ENCODE measurements at places on chromosomes 11 and 22. TPM values are rescaled to one million over a fixed set of nuclear protein-coding genes. Genes with fewer than 3 reads are reported as not detected.

Gene WNT11
- 18.2 TPM for total RNA-seq

DNA sequence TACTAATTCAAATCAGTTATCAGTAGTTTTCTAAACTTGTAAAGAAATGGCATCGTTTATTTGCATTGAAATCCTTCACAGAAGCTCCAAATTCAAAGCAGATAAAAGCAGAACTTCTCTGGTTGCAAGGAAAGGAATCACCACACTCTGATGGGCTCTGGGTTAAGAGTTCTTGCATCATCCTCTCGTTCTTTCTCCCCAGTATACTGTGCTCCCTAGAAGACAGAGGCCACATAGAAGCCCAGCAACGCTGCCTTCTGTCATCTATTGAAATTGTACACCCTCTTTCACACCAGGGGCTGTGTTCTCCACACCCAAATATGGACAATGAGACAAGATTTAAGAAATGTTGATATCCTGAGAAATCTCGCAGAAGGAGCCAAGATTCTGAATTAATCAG lies 29.3 kb downstream of the FAT3 start:
- H3K4me1 ChIP-seq: peaks cover 24% of the 10 kb centered on the region
- peaks cover 3% of the 10 kb centered on the region for H3K36me3 ChIP-seq
- no peak overlapping the region for H3K4me3 ChIP-seq
- DNase-seq: no peak
- H3K27me3 ChIP-seq: no peaks in the 10 kb centered on the region

Gene ANO5
- total RNA-seq: 4.1 TPM

Gene SLC6A5
- total RNA-seq: not detected

Gene SPDYC
- not detected for total RNA-seq

DNA sequence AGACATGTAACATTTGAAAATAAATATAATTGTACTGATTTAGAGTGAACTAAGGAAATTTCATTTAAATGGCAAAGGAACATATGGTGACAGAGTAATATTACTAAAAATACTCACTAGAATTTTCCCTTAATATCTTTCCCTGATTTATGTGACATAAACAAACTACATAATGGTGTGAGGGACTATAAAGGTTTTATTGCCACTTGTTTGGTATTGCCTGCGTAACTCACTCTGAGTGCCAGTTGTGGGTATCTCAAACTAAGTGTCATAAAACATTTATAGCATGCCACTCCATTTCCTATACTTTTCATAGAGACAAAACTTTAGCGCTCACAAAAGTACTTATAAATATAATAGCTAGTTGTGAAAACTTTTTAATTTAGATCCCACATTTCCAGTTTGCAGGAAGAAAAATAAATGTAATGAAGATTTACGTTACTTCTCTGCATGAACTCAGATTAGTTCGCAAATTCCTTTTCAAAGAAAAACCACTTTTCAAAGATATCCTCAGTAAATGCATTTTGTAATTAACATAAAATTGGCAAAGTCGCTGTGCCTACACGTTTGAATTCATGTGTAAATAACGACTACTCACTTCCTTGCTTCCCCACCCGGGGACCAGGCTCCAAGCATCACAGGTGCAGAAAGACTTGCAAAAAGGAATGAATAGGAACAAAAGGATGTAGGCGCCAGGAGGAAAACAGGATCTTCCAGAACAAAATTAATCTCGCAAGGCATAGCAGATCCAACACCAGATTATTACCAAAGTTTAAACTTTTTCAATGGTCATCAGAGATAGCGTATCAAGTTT lies 1.6 kb upstream of the QSER1 start:
- peaks cover 5% of the 10 kb centered on the region for H3K36me3 ChIP-seq
- peak overlapping the region; percentile 97 for H3K4me3 ChIP-seq
- H3K27me3 ChIP-seq: peaks cover 6% of the 10 kb centered on the region
- no peak for DNase-seq
- H3K27ac ChIP-seq: peak overlapping the region; percentile 96

- no peak overlapping the region for H3K4me3 ChIP-seq
Observed at GRCh38 chr11:46134540-46134939, 13.3 kb upstream of the PHF21A start.

Gene NLRP14
- 0.12 TPM for total RNA-seq

GRCh38 chr11:36313750-36314433 lies 17.8 kb downstream of the PRR5L start:
- DNase-seq: no peak
- no peak overlapping the region for H3K4me3 ChIP-seq
- H3K27me3 ChIP-seq: peaks cover 4% of the 10 kb centered on the region
- peaks cover 7% of the 10 kb centered on the region for H3K4me1 ChIP-seq

Gene NXPE4
- total RNA-seq: not detected

DNA sequence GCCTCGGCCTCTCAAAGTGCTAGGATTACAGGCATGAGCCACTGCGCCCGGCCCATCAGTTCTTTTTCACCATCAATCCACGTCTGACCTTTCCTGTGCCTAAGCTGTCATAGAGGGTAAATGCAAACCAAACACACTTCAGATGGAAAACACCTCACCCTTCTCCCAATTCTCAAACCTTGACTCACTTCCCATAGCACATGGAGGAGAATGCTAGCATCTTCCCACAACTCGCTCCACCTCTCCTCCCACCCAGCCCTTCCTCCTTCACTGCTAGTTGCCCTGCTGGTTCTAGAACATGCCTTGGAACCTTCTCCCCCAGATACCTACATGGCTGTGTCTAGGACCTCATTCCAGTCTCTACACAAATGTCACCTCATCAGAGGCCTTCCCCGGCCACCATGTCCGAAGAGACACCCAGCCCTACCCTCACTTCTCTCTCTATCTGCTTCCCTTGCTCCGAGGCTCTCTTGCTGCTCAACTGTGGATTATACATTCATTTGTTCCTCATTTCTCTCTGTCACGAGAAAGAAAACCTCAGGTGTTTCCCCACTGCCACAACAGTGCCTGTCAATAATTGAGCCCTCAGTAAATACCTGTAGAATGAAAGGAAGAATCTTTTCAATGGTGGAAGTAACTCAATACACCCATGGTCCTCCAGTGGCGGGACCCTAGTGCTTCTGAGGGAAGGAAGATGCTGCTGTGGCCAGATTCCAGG lies 21.3 kb upstream of the NCF4 start:
- no peaks in the 10 kb centered on the region for H3K36me3 ChIP-seq
- H3K4me3 ChIP-seq: no peak overlapping the region
- no peaks in the 10 kb centered on the region for H3K4me1 ChIP-seq
- DNase-seq: no peak

Gene PRDM11
- total RNA-seq: 13.6 TPM

DNA sequence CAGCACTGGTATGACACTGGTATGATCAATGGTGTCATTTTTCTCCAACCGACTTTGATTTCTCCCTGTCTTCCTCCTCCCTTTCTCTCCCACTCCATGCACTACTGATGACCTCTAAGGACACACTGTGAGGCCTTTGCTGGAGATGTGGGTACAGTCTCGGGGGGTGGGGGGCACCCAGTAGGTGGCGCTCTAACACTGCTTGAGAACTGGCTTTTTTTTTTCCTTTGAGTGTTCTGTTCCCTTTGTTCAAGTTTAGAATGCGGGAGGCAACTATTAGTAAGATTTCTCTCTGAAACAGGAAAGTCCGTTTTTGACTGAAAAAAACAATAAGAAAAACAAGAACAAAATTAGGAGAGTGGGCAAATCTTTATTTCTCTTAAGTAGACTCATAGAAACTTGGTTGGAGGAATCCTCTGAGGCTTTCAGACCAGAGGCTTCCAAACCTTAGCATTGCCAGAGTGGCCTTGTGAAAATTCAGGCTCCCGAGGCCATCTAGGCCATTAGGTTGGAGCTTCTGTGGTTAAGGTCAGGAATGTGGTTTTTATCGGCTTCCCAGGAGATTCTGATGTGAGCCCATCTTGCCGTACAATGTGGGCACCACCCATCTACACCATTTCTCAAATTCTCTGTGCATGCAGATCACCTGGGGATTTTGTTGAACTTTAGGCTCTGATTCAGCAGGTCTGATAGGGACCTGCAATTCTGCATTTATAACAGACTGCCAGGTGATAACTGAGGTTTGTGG lies 43.2 kb downstream of the PANX1 start:
- H3K27me3 ChIP-seq: no peaks in the 10 kb centered on the region
- H3K36me3 ChIP-seq: peaks cover 35% of the 10 kb centered on the region
- DNase-seq: no peak

DNA sequence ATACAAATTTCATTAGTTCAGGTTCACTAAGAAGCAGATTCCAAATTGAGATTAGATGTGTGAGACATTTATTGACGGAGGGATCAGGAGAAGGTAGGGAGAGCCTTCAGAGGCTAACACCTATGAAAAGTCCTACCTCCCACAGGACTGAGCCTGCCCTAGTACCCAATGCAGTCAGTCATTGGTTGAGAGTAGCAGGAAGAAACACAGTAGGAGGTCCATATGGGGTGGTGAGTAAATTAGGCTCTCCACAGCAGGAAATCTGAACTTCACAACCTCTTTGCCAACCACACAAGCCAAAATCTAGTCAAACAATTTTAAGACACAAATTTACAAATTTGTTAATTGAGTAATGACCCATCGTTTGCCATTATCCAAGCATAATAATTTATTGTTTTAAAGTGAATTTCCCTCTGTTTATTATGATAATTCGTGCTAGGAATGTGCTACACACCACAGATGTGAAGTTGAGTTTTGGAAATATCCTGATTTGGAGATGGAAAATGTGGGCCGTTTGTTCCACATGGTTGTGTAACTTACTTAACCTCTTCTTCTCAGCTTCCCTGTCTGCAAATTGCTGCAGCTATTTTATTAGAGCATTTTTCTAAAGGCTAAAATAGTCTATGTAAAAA lies 542.1 kb downstream of the ETS1 start:
- no peaks in the 10 kb centered on the region for H3K36me3 ChIP-seq
- H3K27me3 ChIP-seq: no peaks in the 10 kb centered on the region
- no peak overlapping the region for H3K4me3 ChIP-seq
- no peak overlapping the region for H3K27ac ChIP-seq
- DNase-seq: no peak
- peaks cover 8% of the 10 kb centered on the region for H3K4me1 ChIP-seq

DNA sequence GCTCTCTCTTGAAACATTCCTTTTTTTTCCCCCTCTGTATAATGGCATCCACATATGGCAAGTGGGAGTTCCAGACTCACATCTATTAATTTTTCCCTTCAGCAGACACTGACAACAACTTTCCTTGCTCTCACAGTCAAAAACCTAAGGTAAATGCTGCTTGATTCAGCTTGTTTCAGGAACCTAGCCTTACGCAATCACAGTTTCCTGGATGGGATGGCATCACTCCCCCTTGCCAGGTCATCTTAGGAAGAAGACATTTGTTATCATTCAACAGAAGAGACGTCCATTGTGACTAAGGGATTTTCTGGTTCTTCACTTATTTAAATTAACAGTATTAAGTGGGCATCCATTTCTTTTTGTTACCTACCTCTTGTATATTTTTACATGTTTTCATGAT lies 112.0 kb upstream of the PDGFD start:
- H3K4me3 ChIP-seq: no peak overlapping the region
- no peak for DNase-seq
- H3K4me1 ChIP-seq: no peaks in the 10 kb centered on the region

- DNase-seq: no peak
- H3K27me3 ChIP-seq: peaks cover 11% of the 10 kb centered on the region
- H3K27ac ChIP-seq: peak overlapping the region; percentile 32
- peaks cover 35% of the 10 kb centered on the region for H3K4me1 ChIP-seq
Observed at GRCh38 chr11:130815097-130815802, 101.0 kb downstream of the SNX19 start.

Gene C11orf52
- 7.6 TPM for total RNA-seq

DNA sequence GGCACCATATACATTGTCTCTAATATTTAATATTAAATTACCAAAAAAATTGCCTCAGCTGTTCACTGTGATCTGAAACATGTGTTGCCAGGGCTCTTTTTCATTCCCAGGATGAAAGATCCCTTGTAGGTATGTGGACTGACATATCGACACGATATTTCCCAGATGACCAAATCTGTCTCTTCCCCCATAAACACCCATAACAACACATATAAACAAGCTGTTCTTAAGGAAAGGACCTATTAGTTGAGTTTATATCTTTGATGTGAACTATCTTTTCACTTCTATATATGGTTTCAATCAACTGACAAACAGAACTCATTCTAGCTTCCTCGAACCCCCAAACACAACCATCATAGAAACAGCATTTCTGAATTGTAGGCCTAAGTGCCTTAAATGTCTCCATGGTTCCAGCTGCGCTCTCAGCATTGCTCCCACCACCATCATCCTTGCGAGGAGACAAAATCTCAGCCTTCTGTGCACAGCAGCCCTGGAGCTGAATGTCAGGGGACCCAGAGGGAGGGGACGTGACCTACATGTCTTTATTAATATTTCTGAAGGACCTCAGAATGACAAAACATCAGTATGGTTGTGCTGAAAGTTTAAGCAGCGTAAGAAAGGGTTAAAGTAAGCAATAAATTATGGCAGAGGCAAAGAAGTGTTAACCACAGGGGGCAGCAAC lies 67.0 kb downstream of the ETS1 start:
- peak overlapping the region; percentile 84 for H3K4me3 ChIP-seq
- no peaks in the 10 kb centered on the region for H3K36me3 ChIP-seq
- peaks cover 16% of the 10 kb centered on the region for H3K27me3 ChIP-seq

DNA sequence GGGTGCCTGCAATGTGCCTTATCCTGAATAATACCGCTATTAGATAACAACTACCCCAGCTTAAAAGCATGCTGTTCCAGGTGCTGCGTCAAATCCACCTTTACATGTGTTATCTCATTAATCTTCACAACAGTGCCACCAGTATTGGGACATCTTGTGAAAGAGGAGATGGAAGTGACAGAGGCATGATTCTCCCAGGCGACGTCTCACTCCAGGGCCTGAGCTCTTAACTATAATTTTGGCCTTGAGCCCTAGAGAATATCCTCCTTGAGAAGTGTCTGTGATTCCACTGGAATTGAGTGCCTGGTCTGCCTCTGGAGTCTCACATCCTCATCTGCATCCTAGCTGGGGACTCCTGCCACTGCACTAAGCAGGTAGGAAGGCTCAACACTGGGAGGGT lies 43.8 kb downstream of the RPL27A start:
- H3K4me1 ChIP-seq: peaks cover 37% of the 10 kb centered on the region
- peaks cover 8% of the 10 kb centered on the region for H3K36me3 ChIP-seq
- H3K4me3 ChIP-seq: no peak overlapping the region
